Gastroesophageal sphincter (tissue), 4 donors: ENCODE measurements at places on chromosomes 4 and X. TPM values are rescaled to one million over a fixed set of nuclear protein-coding genes. Genes with fewer than 3 reads are reported as not detected.

The ARHGAP36 gene
- 0.10 TPM for total RNA-seq

The RAB40A gene
- 1.7 TPM for total RNA-seq

The MND1 gene
- total RNA-seq: not detected

The CYBB gene
- 4.0 TPM for total RNA-seq

The CLNK gene
- 0.73 TPM for total RNA-seq

The HSD17B13 gene
- 0.69 TPM for total RNA-seq

The BEX1 gene
- 2.4 TPM for total RNA-seq

The EREG gene
- 6.7 TPM for total RNA-seq

DNA sequence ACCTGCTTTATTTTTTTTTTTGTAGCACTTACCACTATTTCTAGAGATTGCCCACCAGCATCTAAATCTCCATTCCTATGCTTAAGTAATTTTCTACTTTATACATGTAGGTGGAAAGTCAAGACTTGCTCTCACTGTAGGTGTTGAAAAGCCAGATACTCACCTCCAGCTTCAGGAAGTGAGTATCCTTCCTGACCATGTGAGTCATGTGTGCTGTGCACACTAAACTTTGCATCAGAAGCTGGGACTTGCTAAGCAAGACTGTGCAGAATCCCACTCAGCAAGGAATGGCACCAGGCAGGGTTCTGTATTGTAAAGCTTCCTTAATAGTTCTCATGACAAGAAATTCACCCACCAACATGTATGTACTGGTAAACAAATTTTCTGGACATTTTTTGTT lies 151.8 kb downstream of the POU4F2 start:
- ATAC-seq: no peak

- ATAC-seq: no peak
Observed at GRCh38 chr4:167052631-167053091, 181.6 kb downstream of the SPOCK3 start.

GRCh38 chrX:24081661-24082154 lies 27.0 kb downstream of the EIF2S3 start:
- ATAC-seq: peak; percentile 55

DNA sequence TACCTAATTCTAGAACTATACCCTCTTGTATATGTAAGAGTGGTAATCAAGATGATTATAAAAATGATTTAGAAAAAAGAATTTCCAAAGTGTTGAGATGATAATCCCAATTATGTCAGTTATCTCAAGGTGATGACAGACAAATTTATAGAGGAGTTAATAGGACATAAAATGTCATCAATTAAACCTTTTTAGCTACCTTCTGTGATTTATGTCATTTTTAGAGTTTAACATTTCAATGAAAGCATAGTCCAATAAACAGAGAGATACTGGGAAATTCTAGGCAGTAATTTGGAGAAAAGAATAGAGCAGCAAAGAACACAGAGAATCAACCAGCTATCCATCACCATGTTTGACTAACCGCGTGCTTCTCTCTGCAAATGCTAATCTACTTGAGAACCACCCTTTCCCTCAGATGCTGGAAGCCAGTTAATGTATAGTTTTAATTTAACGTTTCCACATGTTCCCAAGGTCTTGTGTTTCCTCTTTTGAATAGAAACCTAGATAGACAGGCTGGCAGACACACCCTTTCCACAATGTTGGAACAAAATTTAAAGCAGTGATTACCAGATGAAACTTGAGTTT lies 433.1 kb upstream of the FAM241A start:
- ATAC-seq: no peak

- ATAC-seq: no peak
Observed at GRCh38 chrX:13198762-13199064, 121.1 kb downstream of the ATXN3L start.

- ATAC-seq: no peak
Observed at GRCh38 chrX:149120459-149120858, 384.6 kb downstream of the IDS start.

- no peak for ATAC-seq
Observed at GRCh38 chrX:347351-348117, 28.9 kb upstream of the GTPBP6 start.

- ATAC-seq: no peak
Observed at GRCh38 chrX:121987163-121987562, 939.8 kb downstream of the GLUD2 start.

- ATAC-seq: no peak
Observed at GRCh38 chr4:17112292-17112659, 213.8 kb upstream of the LDB2 start.
